ENCODE measurements at places on chromosomes 13 and 19.

DNA sequence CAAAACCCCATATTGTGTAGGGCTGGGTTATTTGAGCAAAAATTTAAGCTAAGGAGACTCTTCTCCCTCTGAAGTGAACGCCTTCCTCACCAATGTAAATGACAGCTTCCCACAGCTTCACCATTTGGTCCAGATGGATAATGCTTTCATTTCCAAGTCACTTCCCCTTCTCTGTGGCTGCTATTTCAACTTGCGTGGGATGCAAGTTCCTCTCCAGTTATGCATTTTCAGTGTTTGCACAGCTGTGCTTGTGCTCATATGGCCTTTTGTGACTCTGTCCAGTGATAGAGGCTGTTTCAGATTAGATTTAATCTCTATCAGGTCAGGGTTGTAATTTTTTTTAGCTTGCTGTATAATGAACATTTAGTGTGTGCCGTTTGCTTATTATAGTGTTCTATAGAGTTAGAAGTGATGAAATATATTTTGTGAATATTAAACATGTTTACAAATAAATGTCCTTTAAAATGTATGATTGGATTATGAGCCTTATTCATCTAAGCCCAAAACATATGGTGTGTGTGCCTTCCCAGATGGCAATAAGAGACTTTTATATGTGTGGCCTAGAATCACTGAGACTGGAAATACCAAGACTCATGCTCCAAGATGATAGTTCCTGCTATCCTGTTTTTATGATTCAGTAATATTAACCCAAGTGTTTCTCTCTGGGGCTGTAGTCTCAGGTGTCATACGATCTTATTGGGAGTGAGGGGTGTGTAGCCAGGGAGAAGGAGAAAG is 86.6 kb downstream of the TNFRSF19 start:
- no peak for DNase-seq

GRCh38 chr19:33198169-33198568 is 4.0 kb downstream of the LRP3 start:
- no peak for DNase-seq

DNA sequence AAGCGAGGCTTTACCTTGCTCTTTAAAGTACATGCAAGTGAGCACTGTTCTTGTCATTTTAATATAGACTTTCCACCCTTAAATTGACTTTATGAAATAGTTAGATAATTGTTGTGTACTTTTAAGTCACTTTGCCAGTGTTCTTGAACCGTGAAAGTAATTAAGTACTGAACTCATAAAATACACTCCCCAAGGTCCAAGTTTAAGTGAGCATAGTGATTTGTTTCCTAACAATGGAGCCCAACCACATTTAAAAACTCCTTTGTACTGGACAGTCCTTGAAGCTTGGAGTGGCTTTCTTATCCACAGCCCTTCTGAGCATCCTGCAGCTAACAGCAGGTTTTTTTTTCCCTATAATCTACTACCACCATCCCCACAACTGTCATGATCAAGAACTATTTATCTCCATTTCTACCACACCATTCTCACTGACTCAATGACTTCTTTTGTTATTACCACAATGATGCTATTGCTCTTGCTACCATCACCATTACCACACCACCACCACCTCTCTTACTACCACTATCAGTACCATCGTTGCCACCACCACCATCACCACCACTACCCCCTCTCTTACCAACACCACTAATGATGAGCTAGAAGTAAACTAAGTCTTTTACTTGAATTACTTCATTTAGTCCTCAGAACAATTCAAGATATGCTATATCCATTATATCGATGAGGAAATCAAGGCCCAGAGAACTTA is 452.6 kb downstream of the DIAPH3 start:
- no peak for DNase-seq

DNA sequence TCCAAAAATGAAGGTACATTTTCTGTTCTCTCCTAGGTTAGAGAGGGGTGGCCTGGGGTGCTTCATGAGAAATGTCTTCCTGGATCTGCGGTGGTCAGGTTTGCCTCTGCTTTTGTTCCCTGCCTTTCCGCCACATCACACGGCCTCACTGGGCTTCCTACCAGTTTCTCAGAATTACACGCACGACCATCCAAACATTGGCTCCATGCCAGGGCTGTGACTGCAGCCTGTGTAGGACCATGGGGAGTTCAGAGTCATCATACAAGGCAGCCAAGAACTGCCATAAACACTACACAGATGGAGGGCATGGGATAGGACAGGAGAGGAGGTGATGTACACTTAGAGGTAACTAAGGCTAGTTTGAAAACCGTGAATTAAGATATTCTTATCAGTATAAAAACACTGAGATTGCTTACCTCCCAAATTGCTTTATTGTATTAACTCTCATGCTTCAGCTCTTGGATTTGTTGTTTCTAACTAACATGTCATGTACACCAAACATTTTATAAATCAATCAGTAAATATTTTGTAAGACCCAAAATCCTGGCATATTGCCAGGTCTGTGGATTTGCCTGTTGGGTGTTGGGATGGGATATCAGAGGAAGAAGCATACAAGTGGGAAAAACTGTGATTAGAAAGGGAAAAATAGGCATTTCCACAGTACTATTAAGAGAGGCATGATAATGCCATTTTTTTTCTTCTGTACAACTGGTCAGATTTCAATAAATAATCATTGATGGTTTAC is 45.2 kb downstream of the CDADC1 start:
- no peak for DNase-seq

- DNase-seq: no peak
Observed at GRCh38 chr19:30584090-30584489, 211.9 kb downstream of the ZNF536 start.

DNA sequence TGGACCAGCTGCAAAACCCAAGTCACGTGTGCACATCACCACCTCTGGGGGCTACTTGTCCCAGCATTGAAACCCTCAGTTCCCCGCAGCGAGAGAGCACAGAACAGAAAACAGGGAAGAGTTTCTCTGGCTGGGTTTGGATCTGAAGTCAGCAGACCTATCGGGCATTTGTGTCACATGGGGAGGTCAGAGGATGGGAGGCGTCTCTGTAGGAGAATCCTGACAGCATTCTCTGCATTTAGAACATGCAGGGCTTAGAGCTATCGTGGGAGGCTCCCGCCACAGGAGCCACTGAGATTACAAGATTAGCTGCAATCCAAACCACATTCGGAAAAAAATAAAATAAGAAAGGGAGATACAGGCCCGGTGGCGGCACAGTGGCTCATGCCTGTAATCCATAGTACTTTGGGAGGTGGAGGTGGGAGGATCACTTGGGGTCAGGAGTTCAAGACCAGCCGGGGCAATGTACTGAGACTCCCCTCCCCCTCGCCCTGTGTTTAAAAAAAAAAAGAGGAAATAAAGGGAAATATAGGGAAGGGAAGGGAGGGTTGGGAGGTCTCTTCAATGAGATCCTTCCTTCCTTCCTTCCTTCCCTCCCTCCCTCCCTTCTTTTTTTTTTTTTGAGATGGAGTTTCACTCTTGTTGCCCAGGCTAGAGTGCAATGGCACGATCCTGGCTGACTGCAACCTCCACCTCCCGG is 2.9 kb upstream of the TLE6 start:
- no peak for DNase-seq

GRCh38 chr13:58254943-58255342 is 623.4 kb downstream of the PCDH17 start:
- no peak for DNase-seq

- DNase-seq: no peak
Observed at GRCh38 chr13:49806126-49806536, 13.6 kb upstream of the KPNA3 start.

DNA sequence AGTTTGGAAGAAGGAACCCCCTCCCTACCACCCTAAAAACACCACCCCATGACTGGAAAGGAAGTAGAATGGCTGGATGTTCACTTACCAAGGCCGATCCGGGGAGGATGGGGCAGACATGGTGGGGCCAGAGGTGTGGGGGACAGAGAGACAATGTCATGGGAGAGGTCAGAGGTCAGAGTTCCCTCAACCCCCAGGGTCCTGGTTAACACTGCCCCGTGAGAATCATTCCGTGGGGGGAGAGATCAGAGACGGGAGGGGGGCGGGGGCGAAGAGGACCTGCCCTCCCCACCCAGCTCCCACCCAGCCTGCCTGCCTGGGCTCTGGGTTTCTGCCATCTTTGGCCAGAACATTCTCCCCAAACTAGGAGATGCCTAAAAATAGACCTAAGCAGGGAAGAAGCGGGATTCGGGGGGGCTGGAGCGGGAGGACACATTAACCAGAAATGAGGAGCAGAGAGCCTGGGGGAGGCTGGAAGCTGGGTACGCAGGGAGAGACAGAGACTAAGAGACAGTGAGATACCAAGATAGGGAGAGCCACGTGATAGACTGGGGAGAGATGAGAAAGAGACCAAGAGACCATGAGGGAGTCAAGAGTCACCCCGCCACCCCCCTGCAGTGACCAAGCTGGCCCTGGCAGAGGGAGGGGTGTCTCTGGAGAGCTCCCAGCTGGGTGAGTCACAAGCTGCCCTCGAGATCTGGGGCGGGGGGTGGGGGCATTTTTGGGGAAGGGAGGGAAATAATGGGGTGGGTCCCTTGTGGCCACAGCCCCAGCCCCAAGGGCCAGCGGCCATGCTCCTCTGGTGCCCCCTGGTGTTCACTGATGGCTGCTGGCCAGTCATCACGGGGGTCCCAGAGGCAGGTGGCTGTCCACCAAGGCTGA is 6.1 kb upstream of the KANK2 start:
- DNase-seq: no peak
